ENCODE measurements at places on chromosomes 5 and 9.

DNA sequence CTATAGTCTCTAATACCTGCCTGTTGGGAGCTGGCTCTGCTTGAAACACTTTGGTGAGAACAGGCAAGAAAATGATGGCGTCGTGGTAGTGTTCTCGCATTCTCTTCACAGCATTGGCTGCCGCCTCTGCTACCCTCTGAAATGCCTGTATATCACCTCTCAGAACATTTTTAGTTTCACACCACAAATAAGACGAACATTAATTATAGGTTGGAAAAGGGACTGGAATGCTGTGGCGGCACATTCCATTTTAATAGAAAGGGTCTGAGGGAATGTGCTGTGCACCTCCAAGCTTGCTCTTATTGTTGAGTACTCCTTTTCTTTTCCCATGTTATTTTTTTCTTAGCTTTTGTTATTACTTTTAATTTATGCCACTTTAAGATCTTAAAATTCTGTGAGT, 134.6 kb upstream of the HMHB1 start:
- DNase-seq = no peak

DNA sequence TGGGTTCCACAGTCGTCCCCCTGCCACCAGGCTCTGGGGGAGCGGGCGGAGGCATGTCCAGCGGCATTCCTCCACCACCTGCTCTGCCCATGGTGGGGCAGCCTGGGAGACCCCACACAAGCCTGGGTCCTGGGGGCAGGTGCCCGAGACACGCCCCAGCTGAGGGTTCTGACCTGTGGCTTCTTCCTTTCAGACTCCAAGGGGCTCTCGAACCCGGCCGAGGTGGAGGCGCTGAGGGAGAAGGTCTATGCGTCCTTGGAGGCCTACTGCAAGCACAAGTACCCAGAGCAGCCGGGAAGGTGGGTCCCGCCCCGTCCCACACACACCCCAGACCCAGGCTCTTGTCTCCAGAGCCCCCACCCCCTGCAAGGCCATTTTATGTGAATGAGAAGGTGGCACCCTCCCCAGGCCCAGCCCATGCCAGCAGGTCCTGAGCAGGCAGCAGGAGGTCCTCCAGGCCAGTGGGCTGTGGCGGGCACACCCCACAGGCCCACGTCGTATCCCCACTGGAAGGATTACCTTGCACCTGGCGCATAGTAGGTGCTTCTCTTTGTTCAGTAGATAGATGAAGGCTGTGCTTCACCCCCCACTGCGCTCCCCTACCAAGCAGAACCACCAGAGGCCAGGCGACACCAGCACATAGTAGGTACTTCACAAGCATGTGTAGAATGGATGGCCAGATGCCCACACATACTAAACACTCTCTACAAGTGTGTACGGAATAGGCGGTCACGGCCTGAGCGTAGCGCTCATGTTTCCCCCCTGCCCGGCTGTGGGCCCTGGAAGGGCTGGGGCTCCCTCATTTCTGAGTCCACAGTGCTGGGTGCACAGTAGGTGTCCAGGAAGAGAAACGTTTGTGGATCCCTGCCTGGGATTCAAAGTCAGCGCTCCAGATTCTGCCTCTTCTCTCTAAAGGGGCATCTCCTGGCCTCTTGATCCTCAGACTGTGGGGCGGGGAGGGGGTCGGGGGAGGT, 107.9 kb downstream of the RXRA start:
- DNase-seq = no peak

- DNase-seq = no peak
These were observed 1.6 kb upstream of the THBS4 start for GRCh38 chr5:80033513-80033912.

- DNase-seq = no peak
These were observed 37.9 kb downstream of the LHFPL2 start for GRCh38 chr5:78610636-78611035.

- no peak for DNase-seq
These were observed 9.7 kb downstream of the PTAR1 start for GRCh38 chr9:69750085-69750484.

DNA sequence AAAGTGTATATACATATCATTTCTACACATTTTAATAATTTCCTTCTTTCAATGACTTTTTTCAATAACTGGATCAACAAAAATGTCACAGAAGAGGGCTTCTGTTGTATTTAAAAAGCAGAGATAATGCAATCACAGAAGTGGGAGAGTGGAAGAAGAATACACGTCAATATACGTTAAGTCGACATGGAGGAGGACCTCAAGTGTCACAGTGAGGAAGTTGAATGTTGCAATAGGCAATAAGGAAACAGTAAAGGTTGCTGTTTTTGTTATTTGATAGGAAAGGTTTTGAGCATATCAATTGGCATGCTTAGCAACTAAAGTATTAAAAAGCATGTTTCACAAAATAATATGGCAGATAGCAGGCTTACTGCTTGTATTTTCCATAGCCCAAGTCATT, 184.0 kb upstream of the NR4A3 start:
- DNase-seq = no peak

GRCh38 chr5:38420691-38421390, 135.6 kb downstream of the LIFR start:
- no peak for DNase-seq

DNA sequence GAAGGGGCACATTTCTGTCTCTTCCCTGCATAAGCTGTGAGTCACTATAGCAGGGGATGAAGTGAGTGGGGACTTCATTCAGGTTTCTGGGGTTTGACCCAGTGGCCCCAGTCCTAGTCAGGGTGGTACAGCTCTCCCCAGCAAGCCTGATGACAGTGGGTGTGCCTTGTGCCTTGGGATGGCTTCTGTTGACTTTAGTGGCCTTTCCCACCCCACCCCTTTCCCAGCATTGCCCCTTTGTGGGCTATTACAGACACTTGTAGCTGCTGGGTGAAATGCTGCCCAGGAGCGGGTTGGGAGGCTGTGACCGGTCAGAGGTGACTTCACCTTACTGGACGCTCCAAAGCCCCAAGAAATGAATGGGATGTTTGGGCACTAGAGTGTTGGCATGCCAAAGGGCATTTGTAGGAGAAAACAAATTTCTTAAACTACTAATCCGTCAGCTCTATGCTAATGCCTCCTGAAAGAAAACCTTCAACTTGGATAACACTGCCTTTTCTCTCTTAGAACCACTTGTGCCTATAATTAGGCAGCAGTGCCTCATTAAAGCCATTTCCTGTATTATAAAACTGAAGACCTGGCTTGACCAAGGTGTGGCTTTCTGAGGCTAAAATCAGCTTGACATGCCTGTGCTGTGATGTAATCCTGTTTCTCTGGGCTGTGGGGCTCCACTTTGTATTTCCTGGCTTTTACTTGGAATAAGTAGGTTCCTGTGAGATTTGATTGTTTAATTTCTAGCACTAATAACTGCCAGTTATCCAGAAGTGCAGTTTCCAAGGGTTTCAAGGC, 119.0 kb upstream of the SLC25A48 start:
- no peak for DNase-seq

GRCh38 chr9:108933231-108933717, 650 bp downstream of the ELP1 start:
- no peak for DNase-seq
